Cortex of kidney (tissue), 1 donor: ENCODE measurements at places on chromosomes 5 and 9.

GRCh38 chr5:173833196-173833985 is 54.8 kb upstream of the CPEB4 start:
- DNase-seq: no peak

DNA sequence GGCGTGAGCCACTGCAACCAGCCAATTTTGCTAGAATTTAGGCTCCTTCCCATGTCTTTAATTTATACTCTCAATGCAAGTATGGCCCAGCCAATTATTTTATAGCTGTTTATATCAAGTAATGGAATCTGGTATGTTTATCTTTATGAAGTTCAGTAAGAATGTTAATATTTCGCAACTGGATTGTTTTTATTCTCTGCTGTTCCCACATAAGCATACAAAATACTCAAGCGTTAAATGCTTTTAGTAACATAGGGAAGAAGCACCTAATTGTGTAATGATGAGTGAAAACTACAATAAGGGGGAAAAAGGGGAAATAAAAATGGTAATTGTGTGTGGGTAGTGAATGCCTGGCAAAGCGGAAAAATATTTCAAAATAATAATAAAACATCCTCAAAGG is 21.3 kb downstream of the PWWP2A start:
- no peak for DNase-seq

- DNase-seq: no peak
Observed at GRCh38 chr5:103648086-103648485, 85.5 kb upstream of the NUDT12 start.

DNA sequence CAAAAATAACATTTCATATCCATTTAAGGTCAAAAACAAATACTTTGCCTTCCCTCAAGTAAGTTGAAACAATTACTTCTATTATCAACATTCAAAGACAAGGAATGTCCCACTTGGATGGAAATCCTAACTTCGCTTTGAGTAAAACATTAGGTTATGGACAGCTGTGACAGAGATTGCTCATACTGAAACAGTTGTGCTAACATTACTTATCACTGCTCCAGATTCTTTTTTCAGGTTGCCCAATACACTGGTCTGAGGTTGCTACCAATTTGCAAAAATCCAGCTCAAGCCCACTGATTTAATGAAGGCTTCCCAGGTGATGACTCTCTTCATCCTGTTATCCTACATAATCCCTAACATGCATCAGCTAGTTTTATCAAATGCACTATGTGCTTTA is 98.3 kb downstream of the UBAP2 start:
- DNase-seq: no peak

DNA sequence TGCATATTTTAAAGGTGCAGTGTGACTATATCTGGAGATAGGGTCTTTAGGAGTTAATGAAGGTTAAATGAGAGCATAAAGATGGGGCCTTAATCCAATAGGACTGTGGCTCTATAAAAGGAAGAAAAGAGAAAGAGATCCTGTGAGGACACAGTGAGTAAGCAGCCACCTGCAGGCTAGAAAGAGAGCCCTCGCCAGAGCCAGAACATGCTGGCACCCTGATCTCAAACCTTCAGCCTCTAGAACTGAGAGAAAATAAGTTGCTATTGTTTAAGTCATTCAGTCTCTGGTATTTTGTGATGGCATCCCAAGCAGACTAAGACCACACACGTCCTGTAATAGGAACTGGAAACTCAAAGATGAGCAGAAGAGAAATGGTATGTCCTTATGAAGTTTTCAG is 41.0 kb downstream of the RNF180 start:
- no peak for DNase-seq

- no peak for DNase-seq
Observed at GRCh38 chr9:36935332-36935731, 98.7 kb downstream of the PAX5 start.

DNA sequence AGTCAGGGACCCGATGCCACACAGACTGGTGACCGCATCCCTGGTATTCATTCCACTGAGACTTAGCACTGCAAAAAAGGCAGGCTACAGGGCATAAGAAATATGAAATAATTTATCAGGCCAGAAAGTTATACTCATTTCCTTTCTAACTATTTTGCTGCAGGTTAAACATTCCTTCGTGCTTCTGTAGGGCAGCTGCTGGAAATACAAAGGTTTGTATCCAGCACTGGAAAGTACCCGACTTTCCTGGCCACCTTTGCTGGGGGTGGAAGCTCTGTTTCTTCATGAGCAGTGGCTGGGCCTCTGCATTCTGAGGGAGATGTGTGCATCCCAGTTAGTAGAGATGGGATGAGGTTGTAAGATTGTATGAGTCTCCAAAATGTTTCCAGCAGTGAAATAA is 478.6 kb upstream of the WWC1 start:
- DNase-seq: no peak

DNA sequence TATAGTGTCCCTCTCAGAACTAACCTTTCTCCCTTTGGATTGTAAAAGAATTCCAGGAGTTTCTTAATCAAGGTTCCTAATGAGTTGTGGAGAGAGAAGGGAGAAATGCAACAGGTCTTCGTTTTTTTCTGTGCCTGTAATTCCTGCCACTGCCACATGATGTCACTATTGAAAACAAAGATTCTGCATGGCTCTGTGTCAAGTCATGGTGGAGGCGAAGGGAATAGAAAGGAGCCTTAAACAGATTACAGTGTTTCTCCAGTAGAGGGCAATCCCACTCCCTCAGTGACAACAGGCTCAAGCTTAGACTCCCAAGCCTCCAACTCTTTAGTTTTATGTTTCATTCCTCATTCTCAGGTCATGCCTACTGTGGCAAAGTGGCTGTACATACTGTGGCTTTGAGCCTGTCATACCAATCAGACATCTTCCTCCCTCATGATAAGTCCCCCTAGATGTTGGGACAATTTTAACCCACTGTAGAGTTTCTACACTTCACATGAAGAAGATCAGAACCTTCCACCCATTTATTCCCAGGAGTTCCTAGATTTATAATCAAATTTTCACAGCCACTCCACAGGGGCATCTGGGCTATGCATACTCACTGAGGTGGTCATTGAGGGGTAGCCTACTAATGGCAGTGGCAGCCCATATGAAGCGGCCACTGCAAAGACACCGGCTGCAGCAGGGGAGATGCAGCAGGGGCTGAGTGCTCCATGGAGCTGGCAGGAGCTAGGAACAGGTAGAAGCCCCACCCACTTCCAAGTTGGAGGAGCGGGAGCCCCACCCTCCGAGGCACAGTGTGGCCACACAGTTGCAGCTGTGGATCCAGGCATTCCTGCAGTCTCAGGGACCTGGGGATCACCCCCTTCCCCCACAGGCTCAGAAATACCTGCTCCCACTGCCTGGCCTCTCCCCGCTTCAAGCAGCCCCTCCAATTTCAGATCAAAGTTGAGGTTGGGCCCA is 97.4 kb upstream of the TRIM32 start:
- DNase-seq: no peak

DNA sequence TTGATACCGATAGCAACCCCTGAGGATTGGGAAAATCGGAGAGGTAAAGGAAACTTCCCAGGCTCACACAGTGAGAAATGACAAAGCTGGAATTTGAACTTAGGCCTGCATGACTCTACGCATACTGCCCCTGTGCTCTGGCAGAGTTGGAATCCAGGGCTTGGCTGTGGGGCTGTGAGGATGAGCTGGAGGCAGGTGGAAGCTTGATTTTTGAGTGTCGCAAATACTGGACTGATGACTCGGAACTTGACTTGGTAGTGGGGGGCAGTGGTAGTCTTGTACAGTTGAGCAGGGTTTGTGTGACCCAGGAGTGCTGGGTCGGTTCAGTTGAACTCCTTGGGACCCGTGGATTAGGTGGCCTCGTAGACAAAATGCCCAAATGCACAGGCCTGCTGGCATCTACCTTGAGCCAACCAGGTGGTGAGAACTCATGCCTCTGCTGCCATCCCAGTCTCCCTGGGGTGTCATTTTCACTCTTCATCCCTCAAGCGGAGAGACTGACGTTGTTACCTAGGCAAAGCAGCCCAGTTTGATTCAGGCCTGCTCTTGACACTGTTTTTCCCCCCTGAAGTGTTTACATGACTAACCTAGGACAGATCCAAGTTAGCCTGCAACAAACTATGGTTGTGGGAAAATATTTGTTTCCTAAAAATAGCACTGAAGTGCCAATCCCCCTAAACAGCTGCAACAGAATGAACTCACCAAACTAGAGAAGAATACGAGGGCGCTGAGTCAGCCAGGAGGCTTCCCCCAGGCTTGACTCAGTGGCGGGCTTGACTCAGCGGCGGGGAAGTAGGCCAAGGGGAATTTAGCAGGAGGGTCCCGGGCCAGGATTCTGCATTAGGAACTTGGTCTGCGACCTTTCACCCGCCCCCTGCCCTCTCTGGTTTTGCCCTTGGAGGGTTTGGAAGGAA is 45.7 kb upstream of the ORM1 start:
- no peak for DNase-seq

DNA sequence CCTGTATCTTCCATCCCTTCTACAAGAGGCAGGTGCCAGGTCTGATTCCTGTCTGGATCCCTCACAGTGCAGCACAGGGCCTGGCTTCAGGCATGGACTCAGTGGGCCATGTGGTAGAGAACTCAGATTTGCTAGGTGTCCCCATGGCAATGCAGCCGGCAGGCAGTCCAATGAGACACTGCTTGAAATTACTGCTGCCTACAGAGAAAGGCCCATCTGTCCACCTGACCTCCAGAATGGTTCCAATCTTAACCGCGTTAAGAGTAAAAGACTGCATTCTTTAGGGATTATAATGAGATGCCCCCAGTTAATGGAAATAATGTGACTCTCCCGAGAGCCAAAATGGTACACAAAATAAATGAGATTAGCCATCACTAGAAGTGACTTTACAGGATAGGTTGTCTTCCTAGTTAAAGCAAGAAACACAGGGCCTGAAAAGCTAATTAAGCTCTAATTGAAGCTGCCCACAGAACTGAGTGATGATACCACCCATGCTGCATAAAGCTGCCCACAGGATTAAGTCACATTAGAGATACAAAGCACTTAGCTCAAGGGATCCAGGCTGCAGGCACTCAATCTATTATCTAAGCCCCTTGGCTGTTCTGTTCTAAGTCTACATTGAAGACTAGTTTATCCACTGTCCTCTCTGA is 11.4 kb downstream of the FAM193B start:
- DNase-seq: no peak

DNA sequence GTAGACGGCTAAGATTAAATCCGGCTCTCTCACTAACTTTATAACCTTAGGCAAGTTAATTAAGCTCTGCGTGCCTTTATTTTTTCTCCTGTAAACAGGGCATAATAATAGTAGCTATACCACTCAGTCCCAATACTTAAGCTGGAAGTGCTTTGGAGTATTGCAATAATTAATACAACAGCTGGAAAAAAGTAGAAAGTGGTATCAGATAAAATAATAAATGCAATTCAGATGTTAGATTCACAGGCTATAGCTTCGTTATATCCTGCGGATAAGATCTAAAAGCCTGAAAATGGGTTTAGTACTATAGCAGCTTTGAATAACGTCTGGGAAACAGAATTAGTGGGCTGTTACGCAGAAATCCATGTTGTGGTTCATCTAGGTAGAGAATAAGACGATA is 51.8 kb downstream of the MEGF9 start:
- DNase-seq: no peak

DNA sequence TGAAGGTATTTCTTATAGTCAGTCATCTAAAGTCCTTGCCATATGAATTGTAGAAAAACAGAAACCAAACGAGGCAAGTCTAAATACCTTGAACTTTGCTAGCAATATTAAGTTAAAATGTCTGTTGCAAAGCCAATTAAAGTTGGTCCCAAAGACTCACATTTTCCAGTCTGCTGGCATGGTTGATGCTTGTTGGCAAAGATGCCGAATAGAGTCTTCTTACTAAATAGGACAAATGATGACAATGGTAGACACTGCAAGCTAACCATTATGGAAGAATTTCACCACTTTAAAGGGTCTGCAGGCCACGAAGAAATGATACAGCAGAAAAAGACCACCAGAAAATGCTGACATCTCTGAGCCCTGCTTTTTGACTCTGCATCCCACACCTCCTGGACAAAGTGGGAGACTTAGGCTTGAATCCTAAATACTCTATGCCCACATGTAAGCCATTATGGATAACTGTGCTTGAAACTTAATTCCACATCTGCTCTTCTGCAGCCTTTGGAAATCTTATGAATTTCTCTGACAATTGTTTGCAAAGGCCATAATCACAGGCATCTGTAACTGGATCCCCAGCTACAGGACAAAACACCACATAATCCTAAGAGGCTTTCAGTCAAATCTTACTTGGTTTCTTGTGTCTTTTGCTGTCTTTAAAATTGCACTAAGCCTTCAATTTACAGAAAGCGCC is 61.3 kb downstream of the LHFPL2 start:
- DNase-seq: no peak

DNA sequence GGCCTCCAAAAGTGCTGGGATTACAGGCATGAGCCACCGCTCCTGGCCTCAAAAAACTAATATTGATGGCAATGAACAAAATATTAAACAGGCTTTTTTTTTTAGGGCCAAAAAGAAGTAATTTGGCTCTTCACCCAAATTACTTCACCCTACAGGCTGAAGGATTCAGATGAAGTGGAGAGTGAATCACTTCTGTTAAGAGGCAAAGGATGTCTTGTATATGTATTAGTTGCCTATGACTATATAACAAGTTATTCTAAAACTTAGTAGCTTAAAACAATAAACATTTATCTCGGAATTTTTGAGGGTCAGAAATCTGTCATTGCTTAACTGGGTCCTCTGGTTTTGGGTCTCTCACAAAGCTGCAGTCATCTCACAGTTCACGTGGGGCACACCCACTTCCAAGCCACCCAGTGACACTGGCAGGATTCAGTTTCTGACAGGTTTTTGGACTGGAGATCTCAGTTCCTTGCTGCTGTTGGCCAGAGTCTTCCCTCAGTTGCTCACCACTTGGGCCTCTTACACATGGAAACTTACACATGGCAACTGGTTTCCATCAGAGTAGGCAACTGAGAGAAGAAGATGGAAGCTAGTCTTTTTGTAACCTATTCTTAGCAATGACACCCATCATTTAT is 66.7 kb downstream of the IQGAP2 start:
- no peak for DNase-seq

DNA sequence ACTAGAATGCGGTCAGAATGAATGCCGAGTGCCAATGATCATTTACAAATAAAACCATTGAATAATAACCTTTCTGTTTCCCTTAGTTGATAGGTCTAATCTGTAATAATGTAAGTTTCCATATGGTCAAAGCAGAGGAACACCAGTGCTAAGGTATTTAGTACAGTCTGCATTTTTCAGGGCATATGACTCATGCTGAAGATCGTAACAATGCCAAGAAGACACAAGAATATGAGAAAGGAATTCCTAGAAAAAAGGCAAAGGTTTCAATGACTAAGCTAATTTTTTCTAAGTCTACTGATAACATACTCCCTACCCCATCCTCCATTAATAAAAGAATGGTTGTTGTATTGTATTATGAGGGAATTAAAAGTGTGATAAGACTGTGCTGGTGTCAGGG is 2.8 kb downstream of the OR1L8 start:
- DNase-seq: no peak
